ENCODE measurements at places on chromosomes 13 and 19.

DNA sequence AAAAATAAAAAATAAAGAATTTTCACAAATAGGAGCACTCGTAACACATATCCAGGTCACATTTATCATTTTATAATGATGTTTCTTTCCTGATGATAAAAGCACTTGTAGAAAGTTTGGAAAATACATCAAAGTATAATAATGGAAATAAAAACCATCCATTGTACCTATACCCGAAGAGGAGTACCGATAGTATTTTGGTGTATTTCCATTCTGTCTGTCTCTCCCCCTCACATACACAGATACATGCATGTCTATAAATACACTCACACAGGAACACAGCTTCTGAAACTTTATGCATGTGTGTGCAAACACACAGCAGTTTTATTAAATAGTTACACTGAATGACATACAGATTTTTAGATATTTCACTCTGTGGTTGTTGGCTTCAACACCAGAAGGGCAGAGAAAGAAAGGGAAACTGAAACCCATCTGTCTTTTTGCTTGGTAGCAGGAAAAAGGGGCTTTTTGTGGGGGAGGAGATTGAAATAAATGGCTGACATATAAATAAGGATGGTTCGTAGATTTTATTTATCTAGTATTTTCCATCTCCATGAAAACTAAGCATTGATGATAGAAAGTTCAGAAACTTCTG lies 114.8 kb downstream of the LRCH1 start:
- DNase-seq = peak; percentile 37

DNA sequence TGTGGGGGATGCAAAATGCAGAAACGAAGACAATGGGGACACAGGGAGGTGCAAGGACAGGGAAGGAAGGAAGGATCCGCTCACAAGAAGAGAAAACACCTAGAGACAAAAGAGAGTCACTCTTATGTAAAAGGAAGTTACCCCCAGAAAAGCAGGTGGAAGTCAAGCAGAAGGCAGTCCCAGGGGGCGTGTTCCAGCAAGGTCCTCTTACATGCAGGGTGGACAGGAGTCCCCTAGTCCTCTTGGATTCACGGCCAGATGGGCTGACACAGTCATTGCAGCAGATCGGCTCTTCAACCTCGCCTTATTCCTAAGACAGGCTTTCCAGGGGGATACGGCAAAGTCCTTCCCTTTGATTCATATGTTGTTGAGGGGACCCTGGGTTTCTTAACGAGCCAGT lies 83.9 kb upstream of the SPATA13 start:
- DNase-seq = no peak

DNA sequence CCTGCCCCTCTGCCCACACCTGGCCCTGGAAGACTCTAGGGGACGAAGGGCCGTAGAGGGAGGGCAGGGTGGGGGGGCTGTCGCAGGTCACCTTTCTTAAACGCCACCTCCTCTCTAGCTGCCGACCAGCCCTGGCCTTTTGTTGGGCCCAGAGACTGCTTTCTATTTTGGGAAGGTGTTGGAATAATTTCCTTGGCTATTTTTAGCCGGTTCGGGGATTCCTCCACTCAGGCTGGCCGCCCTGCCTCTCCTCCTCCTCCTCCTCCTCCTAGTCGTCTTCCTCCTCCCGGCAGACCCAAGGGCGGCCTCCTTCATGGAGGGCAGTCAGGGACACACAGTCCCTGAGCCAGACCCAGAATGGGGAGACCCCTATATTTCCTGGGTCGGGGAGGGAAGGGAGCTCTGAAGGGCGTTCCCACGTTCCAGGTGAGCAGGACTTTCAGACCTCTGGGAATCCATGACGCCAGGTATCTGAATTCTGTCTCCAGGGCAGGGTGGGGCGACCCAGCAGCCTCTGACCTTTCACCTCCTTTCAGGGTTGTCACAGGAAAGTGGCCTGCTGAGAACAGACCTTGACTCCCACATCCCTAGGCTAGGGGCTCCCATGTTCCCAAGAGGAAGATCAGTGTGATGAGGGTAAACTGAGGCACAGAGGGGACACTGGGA lies 19.9 kb downstream of the GADD45B start:
- peak; percentile 57 for DNase-seq

DNA sequence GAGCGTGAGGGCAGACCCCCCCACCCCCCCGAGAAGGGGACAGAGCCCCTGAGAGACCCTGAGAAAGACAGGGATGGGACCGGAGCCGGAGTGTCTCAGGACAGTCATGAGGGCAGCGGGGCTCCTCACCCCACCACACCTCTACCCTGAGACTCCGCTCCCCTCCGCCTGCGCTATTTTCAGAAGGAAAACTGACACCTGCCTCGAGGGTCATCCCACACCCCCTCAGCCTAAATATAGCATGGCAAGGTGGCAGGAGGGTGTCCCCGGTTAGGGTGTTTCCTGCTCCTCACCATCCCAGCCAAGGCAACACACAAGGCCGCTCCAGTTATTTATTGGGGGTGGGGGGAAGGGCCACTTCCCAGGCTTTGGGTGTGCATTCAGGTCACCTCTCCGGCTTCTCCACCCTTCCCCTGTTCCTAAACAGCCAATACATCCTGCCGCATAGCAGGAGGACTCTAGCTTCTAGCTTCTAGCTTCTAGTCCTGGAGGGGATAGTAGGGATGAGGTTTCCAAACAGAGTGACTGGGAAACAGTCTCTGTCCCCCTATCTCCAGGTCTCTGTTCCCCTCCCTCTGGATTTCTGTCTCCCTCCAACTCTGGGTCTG lies 1.4 kb upstream of the NTF4 start:
- DNase-seq = no peak

GRCh38 chr13:112885782-112886268 lies 83.2 kb upstream of the MCF2L start:
- DNase-seq = peak; percentile 81

DNA sequence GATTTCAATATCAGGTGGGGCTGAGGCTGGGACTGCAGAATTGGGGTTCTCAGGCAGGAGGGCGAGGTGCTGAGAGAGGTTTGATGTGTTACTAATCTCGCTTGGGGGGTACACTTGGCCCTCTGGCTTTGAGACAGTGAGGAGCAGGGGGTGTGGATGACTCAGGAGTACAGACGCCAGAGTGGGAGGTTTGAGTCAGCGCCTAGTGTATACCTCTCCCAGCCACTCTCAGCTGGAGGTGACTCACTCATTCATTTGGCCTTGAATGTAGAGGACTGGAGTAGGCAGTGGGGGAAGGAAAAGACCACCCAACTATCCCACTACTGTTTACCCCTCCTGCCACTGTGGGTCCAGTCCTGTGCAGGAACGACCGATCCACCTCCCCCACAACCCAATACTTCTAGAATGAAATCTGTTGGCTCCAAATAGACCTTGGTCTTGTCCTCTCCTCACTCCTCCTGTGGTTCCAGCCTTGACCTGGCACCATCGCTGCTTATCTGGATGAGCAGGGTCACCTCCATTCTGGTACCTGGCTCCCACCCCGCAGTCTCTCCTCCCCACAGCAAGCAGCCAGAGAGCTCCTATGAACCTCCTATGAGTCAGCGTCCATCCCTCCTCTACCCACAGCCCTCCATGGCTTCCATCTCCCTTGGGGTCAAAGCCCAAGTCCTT lies 20.1 kb upstream of the ZNRF4 start:
- DNase-seq = peak; percentile 87

DNA sequence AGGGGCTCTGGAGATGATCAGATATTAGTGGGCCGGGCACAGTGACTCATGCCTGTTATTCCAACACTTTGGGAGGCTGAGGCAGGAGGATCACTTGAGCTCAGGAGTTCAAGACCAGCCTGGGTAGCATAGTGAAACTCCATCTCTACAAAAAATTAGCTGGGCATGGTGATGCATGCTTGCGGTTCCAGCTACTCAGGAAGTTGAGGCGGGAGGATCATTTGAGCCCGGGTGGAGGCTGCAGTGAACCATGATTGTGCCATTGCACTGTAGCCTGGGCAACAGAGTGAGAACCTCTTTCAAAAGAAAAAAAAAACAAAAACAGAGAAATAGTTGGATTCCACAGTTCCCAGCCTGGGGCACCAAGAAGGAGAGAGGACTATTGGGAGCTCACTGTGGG lies 17.9 kb upstream of the SHFL start:
- DNase-seq = peak; percentile 43

DNA sequence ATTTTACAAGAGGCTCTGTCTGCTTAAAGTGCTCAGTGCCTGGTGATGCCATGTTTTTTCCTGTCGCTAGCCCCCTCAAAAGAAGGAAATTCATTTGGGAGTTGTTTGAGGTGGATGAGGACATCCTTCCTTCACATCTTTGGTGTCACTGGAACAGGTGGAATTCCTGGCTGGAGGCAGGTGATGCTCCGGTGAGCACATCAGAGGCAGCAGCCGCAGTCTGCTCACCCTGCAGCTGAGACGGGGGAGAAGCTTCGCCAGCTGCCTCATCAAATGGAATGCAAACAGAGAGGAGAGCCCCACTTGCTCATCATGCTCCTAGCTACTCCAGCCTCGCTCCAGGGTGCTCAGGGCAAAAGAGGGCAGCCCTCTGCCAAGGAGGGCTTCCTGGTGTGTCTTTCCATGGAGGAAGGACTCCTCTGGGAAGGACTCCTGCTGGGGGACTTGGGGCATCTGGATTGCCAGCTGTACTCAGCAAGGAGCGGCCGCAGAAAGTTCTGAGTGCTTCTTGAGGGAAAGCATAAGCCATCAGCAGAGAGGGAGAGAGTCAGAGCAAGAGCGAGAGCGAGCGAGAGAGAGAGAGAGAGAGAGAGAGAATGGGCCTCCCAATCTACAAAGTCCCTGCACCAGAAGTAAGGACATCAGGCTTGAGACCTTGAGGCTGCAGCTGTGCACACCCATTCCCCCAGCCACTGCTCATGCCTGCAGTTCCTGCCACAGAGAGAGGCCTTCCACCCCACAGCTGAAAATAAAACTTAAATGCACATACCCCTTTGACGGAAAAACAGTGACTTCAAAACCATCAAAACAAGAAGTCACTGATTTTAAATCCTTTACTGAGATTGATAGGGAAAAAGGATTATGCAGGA lies 74.3 kb upstream of the UBL3 start:
- DNase-seq = peak; percentile 63

- DNase-seq = no peak
Observed at GRCh38 chr19:4389064-4389375, 11.3 kb downstream of the SH3GL1 start.

GRCh38 chr19:2221918-2222317 lies 14.2 kb downstream of the PLEKHJ1 start:
- DNase-seq = no peak

- no peak for DNase-seq
Observed at GRCh38 chr19:18299654-18300053, 18.2 kb upstream of the JUND start.

DNA sequence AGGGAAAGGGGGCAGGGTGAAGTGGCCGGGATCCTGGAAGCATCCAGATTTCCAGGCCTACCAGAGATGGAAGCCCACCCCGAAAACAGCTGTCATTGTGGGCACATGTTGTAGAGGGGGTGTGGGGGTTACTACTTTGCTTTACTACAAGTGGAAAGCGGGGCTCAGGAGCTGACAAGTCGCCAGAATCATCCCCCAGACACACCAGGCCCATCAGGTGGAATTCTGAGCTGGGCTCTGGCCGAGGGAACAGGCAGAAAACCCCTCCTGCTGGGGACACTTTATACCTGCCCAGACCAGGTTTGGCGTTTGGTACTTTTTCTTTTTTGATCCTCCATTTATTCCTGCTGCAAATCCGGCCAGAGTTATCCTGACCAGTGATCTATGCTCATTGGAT lies 3.8 kb downstream of the CDX2 start:
- DNase-seq = no peak

DNA sequence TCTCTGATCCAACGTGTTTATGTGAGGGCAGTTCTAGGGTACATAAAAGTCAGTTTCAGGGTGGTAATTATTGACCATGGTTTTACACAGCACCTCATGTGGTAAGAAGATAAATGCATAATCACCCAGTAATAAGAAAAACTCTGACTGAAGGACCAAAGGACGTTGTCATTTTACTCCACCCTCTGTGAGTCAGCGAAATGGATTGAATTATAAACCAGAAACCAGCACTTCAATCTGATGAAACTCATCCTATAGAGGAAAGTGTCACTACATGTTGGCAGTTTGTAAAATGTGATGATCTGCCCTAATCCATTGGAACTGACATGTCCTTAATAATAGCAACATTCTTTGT lies 406.8 kb downstream of the KLF5 start:
- DNase-seq = peak; percentile 12

DNA sequence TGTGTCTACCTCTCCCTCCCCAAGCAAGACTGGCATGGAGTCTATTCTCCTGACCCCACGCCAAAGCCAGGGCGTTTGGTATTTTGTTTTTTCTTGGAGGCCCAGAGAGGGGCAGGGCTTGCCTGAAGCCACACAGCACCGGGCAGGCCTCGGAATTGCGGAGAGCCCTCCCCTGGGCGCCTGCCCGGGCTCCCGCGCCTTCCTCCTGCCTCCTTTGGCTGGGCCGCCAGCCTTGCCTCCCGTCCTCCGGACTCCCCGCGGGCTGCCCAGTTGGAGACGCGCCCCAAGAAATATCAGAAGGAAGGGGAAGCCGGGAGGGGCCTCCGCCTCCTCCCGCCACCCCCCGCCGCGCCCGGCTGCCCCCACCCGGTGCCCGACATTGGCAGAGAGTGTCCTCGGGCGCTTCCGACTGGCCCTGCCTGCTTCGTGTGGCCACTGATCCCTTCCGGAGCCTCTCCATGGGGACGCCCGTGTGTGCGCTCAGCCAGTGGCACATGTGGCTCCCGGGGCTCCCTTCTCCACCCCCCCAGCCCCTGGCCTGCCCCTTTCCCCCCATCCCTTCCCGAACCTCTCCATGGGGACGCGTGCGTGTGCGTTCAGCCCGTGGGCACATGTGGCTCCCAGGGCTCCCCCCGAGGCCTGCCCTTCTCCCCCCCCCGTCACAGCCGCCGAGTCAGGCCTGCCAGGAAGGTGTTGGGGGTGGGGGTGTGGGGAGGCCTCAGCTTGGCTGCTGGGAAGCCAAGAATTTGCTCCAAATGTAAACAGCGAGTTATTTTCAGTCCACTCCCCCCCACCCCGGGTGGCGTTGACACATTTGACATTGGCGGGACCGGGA lies 37.3 kb downstream of the NFIC start:
- DNase-seq = peak; percentile 96

- no peak for DNase-seq
Observed at GRCh38 chr13:32086791-32087441, 55.3 kb downstream of the FRY start.

- no peak for DNase-seq
Observed at GRCh38 chr19:12720851-12721655, 2.7 kb downstream of the TNPO2 start.

- no peak for DNase-seq
Observed at GRCh38 chr13:92164822-92165221, 766.4 kb downstream of the GPC5 start.

GRCh38 chr13:112692104-112692503 lies 2.3 kb downstream of the ATP11A start:
- DNase-seq = no peak

GRCh38 chr13:36919833-36920615 lies at the start of gene SMAD9:
TSS of gene SMAD9 (minus strand) at chr13:36920238. CDS start at chr13:36879689, 40,549 bp downstream.
- DNase-seq = peak; percentile 28

GRCh38 chr19:47430041-47430802 lies 10.9 kb upstream of the MEIS3 start:
- peak; percentile 62 for DNase-seq

DNA sequence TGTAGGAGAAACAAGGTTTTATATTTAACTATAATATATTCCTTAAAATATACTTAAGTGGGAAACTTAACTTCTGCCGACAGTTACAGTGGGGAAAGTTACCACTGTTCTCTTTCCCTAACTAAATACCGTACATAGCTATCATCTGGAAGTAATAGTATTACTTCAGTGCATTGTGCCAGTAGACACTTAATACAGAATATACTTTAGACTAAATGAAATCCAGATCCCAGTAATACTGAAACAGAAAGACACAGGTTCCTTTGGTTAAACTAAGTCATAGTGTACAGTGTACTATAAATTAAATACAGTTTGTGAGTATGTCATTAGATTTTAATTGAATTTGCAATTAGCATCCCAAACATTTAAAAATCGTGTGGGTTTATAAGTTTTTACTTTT lies 107.5 kb downstream of the PCCA start:
- no peak for DNase-seq

GRCh38 chr19:33301900-33302174 lies 497 bp downstream of the CEBPA start:
- no peak for DNase-seq

Measured in RPMI7951 (cell line).